ENCODE measurements at places on chromosomes 12 and 14.

GRCh38 chr12:106974511-106974910 lies 12.4 kb downstream of the MTERF2 start:
- DNase-seq, result no peak

DNA sequence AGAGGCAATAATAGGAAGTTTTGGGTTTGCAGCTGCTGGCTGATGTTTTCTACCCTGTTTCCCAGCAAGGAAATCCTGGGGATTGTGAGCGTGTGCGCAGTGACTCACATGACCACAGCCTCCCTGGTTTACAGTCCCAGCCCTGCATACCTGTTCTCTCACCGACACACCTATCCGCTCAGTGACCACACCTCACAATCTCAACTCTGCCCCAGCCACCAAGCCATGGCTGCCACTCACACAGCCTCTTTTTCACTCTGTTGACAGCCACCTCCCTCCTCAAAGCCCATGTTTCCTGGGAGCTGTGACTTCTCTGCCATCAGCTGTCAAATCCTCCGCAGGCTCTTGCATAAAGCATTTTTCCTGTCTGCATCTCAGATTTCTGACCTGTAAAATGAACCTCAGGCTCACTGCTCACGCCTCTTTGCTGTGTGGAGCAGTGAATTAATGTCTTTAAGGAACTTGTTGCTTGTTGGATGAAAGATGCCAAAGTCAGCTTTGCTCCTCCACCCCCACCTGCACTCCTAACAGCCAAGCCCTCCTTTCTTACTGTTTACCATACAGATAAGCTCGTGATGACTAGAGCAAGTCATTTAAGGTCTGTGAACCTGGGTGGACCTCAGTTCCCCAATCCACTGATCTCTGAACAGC lies 43.5 kb downstream of the B4GALNT3 start:
- DNase-seq, result no peak

- no peak for DNase-seq
Measured at GRCh38 chr12:85299053-85299452, 19.0 kb downstream of the ALX1 start.

DNA sequence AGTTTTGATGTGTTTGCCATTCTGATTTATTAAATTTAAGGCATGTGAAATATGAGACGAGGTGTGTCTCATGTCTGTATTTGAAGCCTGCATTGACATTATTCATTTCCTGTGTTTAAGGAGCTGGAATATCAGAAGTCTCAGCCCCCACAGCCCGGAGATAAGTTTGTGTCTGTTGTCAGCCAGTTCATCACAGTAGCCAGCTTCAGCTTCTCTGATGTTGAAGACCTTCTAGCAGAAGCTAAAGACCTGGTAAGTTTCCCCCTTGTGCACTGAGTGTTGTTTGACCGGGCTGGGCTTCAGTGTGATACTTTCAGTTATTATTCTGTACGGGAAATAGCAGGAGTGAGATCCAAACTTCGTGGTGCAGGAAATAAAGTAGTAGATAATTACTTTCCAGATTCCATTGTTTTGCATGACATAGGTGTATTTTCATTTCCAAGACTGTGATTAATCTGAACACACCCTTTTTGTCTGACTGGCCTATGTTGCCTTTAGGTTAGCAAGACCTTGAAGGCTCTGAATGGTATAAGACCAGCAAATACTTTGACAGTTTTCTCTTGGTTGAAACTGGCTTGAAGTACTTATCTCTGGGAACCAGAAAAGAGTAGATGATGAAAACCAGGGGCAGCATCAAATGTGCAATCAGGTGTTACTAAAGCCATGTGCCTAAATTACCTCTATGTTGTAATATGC lies 101.5 kb downstream of the GPR135 start:
- no peak for DNase-seq

GRCh38 chr14:38384741-38385140 lies 128.8 kb upstream of the CLEC14A start:
- no peak for DNase-seq

- no peak for DNase-seq
Measured at GRCh38 chr14:76583805-76584204, 177.5 kb upstream of the VASH1 start.

All from stimulated activated CD4-positive, alpha-beta T cell treated with anti-CD3 and anti-CD28 coated beads, Interleukin-1b, Interleukin-23, amount 100 ng/mL, for 1 hour (primary cell).